ENCODE measurements at places on chromosomes 1 and 21. TPM values are rescaled to one million over a fixed set of nuclear protein-coding genes. Genes with fewer than 3 reads are reported as not detected.

- H3K27ac ChIP-seq, result no peak overlapping the region
Measured at GRCh38 chr1:7345516-7345915, 425.6 kb upstream of the VAMP3 start.

TRIM67 gene
- not detected for total RNA-seq

DNA sequence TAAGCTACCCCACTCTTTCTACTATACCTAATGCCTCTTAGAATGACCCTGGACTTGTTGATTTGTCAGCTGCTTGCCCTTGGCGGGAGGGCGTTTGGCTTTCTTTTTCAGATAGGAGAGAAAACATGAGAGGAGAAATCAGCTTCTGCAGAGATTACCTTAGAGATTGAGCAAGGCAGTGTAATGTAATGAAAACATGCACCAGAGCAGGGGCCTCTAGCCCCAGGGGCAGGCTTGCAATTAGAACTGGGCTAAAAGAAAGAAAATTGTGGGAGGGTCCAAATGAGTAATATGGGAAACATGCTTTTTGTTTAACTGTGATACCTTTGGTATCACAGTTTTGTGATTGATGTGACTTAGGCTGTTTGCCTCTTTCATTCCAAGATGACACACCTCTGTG, 89.7 kb downstream of the PBX1 start:
- no peak overlapping the region for H3K27ac ChIP-seq
- no peaks in the 10 kb centered on the region for H3K27me3 ChIP-seq
- peaks cover 1% of the 10 kb centered on the region for H3K4me1 ChIP-seq
- no peak overlapping the region for H3K4me3 ChIP-seq
- H3K36me3 ChIP-seq, result no peaks in the 10 kb centered on the region
- no peak for DNase-seq

DNA sequence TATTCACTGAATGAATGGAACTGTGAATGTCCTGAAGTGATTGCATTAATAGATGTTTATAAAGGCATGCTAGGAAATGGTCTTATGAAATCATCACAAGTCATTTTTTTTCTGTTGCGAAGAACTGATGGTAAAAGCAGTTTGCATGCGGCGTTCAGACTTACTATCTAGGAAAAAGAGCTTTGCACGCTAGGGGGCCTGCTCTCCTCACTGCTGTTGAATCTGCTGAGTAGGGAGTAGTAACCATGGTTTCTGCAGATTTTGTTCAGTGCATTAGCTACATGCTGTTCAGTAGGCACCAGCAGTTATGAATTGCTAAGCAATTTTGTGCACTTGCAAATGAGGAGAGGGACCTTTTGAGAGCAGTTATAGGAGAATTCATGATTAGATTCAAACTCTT, 57.9 kb downstream of the CENPF start:
- DNase-seq, result no peak
- H3K4me1 ChIP-seq, result no peaks in the 10 kb centered on the region
- no peak overlapping the region for H3K27ac ChIP-seq
- no peaks in the 10 kb centered on the region for H3K27me3 ChIP-seq
- no peak overlapping the region for H3K4me3 ChIP-seq
- peaks cover 89% of the 10 kb centered on the region for H3K36me3 ChIP-seq

GRCh38 chr1:40627987-40628902, 37.2 kb downstream of the RIMS3 start:
- H3K27me3 ChIP-seq, result no peaks in the 10 kb centered on the region
- no peak overlapping the region for H3K4me3 ChIP-seq
- H3K36me3 ChIP-seq, result no peaks in the 10 kb centered on the region
- H3K4me1 ChIP-seq, result peaks cover 26% of the 10 kb centered on the region
- H3K27ac ChIP-seq, result peak overlapping the region; percentile 65
- DNase-seq, result peak; percentile 28

DNA sequence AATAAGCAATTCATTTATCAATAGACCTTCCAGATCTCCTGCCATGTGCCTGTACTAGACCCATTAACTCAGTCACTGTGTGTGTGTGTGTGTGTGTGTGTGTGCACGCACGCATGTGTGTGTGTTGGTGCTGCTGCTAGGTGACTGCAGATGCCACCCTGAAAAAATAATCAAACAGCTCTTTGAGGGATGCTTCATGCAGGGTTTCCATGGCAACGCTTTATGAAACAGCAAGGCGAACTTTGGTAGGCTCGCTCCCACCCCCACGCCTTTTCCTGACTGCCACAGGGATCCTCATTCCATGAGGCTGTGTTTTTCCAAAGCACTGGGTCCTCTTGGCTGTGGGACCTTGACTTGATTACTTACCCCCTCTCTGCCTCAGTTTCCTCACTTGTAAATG, 94.0 kb downstream of the HMGB4 start:
- no peak overlapping the region for H3K27ac ChIP-seq
- H3K27me3 ChIP-seq, result no peaks in the 10 kb centered on the region
